Caco-2 (cell line): ENCODE measurements at places on chromosomes 11 and 22. TPM values are rescaled to one million over a fixed set of nuclear protein-coding genes. Genes with fewer than 3 reads are reported as not detected.

FGF3 gene
- not detected in 2 replicates for total RNA-seq

PTPRJ gene
- total RNA-seq, result 9.7 and 11.0 TPM in 2 replicates

AIFM3 gene
- 0.73 and 3.0 TPM in 2 replicates for total RNA-seq

TRIM6 gene
- total RNA-seq, result 0.43 and 0.53 TPM in 2 replicates

CD3E gene
- total RNA-seq, result 0.39 TPM in 1 of 2 replicates, not detected in the other

PHRF1 gene
- total RNA-seq, result 43.9 and 46.8 TPM in 2 replicates

ALDH3B2 gene
- total RNA-seq, result 0.26 and 0.54 TPM in 2 replicates

IFTAP gene
- total RNA-seq, result 8.9 and 10.4 TPM in 2 replicates

TTLL8 gene
- not detected in 2 replicates for total RNA-seq

MS4A7 gene
- total RNA-seq, result not detected in 2 replicates

MAPK8IP2 gene
- total RNA-seq, result 3.2 and 3.9 TPM in 2 replicates

ARFGAP2 gene
- total RNA-seq, result 99.9 and 100.0 TPM in 2 replicates

XPNPEP3 gene
- total RNA-seq, result 32.4 and 35.4 TPM in 2 replicates

IRAG1 gene
- 0.35 and 0.64 TPM in 2 replicates for total RNA-seq

F2 gene
- 51.8 and 60.0 TPM in 2 replicates for total RNA-seq

MIOX gene
- total RNA-seq, result 0.32 TPM in 1 of 2 replicates, not detected in the other

FCHSD2 gene
- 27.2 and 32.7 TPM in 2 replicates for total RNA-seq

DDI1 gene
- total RNA-seq, result not detected in 2 replicates

PRMT3 gene
- total RNA-seq, result 26.1 and 28.5 TPM in 2 replicates

ZBTB3 gene
- total RNA-seq, result 8.2 and 10.9 TPM in 2 replicates

SMTNL1 gene
- total RNA-seq, result 0.18 TPM in 1 of 2 replicates, not detected in the other

GAB4 gene
- total RNA-seq, result not detected in 2 replicates

TSGA10IP gene
- 0.79 TPM in 1 of 2 replicates, not detected in the other for total RNA-seq
